ENCODE measurements at places on chromosomes 12 and 14.

GRCh38 chr14:87196436-87196835 is 796.5 kb downstream of the GALC start:
- no peak for DNase-seq

GRCh38 chr12:118617611-118618450 is 241.5 kb downstream of the SUDS3 start:
- DNase-seq, result no peak

DNA sequence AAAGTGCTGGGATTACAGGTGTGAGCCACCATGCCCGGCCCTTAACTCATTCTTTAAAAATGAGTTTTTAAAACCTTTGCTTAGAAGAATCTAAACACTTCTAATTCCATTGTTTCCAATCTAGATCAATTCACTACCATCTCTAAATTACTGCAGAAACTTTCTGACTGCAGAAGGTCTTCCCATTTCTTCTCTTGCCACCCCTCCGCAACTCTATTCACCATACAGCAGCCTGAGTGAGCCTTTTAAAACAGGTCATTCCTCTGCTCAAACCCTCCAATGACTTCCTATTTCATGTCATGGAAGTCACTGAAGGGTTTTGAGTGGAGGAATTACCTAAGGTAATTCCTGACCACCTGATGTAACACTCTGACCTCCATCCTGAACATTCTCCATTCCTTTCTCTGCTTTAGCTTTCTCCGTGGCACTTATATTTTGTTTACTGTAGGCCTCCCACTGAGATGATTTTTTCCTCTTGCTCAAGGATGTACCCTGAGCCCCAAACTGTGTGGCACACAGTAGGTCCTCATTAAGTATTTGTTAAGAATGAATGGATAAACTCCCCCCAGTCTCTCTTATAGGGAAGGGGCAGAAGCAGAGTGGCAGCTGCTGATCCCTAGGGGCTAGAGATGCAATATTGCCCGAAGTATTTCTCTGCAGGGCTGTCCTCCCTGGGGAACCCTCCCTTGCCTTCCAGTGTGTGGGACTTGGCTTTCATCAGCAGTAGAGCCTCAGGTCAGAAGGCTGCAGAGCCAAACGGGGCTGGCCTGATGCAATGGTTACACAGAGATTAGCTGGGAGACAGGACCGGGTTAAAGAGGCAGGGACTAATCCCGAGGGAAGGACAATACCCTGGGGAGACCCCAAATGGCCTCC is 1.2 kb downstream of the DDIT3 start:
- DNase-seq, result peak; percentile 49

DNA sequence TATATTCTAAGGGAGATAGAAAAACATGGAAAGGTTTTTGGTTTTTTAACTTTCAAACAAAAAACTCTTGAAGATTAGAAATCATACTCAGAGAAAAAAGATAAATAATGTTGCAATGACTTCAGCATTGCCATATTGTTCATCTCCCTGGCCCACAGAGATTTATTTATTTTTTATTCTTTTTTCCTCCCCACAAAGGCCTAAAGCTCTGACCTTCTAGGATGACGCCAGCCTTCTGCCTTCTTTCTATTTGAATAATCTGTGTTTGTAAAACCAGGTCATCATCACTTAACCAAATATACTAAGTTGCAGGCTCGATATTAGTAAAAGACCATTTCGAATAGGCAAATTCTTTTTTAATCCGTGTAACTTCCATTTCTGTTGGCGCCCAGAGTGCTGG is 4.4 kb upstream of the DCP1B start:
- no peak for DNase-seq

- no peak for DNase-seq
Measured at GRCh38 chr12:45660330-45660729, 69.2 kb upstream of the ARID2 start.

DNA sequence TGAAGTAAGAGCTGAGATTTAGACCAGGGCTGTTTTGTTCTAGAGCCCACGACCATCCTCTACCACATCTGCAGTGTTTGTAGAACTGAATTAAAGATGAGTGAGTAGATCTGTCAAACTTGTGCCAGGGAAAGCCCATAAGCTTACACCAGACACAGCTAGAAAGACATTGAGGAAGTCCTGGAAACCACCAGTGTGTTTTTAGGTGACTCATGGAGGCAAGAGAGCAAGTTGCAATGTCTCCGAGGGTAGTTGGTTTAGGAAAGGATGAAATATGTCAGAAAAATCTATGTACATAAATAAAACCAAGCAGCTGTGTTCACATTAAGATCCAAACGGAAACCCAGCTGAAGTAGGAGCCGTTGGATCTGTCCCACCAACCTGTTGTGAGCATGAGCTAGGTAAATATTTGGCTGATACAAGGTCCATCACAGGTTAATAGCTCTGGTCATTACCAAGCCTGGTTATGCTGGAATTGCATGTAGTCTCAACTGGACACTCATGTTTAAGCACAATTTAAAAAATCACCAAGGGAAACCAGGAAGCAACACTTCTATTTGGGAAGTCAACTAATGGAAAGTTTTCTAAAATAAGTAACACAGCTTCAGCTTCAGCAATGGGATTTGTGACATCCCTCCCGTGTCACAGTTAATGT is 49.9 kb upstream of the PLEKHG3 start:
- no peak for DNase-seq

GRCh38 chr12:47828976-47829482 is 9.3 kb upstream of the HDAC7 start:
- no peak for DNase-seq

DNA sequence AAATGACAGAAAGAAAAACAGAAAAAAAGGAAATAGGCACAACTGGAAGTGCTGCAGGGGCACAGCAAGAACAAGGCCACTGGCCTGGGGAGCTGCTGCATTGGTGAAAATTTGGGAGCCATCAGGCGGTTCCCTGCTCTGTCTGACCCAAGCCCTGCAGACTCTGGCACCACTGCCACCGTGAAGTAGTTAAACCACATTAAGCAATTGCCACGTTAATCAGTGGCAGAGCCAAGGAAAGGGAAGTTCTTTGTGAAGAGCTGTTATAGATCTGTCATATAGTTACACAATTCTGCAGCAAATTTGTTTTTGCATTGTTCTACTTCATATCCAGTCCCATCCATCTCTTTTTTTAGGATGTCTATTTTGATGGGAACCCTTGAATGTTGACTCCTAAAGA is 915.3 kb downstream of the FSCB start:
- DNase-seq, result no peak

DNA sequence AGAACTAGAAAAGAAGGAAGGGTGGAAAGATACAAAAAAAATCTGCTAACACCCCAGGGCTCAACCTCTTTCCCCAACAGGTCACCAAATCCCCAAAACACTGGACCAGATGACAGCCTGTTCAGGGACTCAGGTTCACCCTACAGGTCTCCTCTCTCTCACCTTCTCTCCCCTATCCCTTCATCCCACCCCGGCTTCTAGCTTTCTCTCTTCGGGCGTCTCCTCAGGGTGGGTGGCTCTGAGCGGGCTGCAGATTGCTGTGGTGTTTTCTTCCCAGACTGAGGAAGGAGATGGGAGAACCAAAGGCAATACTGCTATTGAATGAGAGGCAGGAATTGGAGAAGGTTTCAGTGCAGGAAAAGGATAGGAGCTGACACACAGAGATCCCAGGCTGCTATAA is 39.3 kb downstream of the ANO2 start:
- DNase-seq, result no peak

DNA sequence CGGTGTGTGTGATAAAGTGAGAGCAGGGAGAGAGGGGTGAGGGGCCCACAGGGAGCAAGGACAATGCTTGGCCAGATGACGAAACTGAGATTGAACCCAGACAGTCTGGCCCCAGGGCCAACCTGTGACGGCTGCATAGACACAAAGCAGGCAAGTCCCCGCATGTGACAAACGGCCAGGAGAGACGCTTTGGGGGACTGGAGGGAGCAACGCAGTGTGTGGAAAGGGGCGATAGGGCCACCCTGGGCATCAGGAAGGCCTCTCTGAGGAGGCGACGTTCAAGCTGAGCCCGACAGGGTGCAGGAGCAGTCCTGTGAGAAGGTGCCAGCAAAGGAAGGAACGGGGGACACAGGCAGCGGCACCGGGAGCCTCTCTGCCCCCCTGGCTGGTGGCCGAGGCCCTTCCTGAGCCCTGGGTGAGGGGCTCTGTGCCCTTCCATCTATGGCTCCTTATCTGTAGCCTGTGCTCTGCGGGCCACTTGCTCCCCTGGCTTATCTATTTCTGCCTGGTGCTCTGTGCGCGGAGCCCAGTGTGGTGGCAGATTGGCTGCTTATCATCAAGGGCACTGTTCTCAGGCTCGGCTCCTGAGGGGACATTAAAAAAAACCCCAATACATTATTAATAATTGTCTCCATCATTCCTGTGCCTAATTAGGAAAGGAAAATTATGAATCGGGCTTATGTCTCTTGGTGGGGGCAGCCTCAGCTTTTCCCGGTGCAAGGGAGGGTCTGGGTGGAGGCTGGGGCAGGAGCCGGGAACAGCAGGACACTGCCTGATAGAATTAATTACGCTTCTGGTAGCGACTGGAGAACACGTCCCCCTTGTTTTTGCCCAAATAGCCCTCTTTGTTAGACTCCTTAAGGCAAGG is 39.8 kb downstream of the PRIMA1 start:
- DNase-seq, result no peak

DNA sequence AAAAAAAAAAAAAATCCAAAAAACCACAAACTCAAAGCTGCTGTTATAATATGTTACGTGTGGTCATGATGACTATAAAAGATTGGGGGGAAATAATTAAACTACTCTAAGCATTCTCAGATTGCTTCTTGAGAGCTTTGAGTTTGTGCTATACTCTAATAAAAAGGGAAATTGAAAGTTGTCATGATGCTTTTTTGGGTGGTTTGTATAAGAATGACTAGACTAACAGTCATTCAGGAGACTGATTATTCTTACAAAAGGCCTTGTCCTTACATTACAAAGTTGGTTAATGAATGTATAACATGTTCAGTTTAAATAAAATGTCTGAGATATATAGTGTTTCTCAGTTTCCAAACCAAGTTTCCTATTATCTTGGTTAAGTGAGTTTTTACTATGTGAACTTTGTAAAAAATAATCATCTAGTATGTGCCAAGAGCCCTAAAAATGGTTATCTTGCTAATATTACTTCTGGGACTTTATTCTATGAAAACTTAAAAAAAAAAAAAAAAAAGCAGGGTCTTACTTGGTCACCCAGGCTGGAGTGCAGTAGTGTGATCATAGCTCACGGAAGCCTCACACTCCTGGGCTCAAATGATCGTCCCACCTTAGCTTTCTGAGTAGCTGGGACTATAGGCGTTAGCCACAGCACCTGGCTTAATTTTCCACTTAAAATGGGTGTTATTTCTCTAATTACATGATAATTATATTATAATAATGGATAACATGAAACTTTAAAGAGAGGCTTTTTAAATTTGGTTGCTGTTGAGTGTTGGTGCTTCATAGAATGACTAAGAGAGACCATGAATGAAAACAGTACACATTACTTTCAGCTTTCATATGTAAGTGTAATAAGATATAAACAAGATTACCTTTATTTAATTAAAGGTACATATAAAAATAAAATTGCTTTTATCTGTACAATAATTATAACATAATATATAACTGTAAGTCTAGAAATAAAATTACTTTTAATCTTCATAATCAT is 459.6 kb upstream of the RGS6 start:
- no peak for DNase-seq

GRCh38 chr12:132523576-132524331 is 33.8 kb downstream of the FBRSL1 start:
- peak; percentile 95 for DNase-seq

GRCh38 chr12:2118061-2118460 is 65.3 kb downstream of the CACNA1C start:
- DNase-seq, result peak; percentile 29

DNA sequence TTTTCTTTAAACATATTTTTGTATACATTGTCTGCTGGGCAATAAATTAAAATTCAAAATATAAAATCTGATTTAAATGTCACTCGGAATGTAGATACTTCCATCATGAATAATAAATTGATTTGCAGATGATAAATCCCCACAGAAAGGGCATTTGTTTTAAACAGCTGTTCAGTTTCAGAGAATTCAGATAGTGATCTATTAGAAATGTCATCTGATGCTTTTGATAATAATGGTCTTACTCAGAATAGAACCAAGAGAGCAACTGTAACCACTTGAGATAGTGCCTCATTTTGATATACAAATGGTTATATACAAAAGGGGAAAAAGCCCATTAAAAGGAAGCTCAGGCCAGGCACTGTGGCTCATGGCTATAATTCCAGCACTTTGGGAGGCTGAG is 43.4 kb downstream of the CDK17 start:
- DNase-seq, result no peak

GRCh38 chr12:111268738-111269572 is 99.9 kb downstream of the PHETA1 start:
- no peak for DNase-seq

DNA sequence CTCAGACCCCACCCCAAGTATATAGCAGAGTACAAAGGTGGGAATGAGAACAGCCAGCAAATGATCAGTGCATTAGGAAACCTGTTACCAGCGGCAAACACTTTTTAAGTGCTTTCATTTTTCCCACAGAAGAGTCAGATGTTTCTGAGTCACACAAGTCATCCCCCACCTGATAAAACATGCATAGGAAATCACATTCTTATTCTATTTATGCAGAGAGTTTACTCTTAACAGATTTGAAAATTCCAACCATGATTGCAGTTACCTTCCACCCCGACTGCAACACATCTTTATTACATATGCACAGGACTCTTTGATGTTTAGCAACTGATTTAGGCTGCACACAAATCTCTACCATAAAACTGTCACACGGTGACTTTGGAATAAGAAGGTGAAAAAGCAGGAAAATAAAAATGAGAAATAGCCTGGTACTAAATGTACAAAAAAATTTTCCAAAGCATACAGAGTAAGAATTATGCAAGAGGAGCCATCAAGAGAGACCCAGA is 236.4 kb downstream of the PAWR start:
- no peak for DNase-seq

DNA sequence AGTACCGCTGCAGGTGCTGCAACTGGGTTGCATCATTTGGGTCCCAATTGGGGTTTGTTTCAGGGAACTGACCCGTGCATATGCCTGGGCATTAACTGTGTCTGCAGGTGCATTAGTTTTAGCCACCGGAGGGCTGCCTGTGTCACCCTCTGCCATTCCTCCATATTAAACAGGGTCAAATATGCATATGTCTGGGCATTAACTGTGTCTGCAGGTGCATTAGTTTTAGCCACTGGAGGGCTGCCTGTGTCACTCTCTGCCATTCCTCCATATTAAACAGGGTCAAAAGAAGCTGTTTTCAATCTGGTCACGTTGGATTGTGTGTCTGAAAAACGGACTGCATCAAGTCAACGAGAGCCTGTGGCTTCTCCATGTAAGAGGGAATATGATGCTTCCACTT is 1317.0 kb downstream of the TMEM121 start:
- no peak for DNase-seq

Data from HuH-7.5 (cell line).